Stimulated activated CD8-positive, alpha-beta memory T cell treated with anti-CD3 and anti-CD28 coated beads, Interleukin-7, amount 100 ng/mL, for 1 hour (primary cell): ENCODE measurements at places on chromosomes 2 and 18.

GRCh38 chr18:45049578-45050319, 369.1 kb downstream of the SETBP1 start:
- DNase-seq = no peak

DNA sequence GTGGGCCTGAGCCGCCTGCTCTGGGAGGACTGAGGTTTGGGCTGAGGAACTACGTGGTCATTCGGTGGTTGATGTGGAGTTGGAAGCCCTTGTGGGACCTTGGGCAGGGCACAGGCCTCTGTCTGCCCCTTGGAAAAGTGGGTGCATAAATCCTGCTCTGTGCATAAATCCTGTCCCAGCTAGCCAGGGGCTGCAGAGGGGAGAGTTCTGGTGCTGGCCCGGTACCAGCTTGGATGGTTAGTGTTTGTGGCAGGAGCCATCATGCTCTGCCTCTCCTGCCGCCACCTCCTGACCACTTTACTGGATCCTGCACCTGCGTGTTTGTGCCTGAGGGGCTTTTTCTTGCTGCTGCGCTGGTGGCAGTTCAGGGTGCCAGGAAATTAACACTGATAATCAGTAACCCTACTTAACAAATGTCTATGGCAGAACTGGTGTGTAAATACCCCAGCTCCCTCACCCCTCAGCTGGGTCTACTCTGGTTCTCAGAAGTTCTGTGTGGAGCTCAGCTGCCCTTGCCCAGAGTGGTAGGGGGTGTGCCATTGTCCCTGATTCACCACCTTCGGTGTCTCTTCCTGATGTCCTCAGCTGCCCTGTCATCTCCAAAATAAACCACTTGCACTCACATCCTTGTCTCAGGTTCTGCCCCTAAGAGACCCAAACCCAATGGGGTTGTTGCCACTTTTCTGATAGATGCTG, 156.8 kb downstream of the GLI2 start:
- DNase-seq = no peak

- DNase-seq = no peak
Measured at GRCh38 chr2:64192125-64192479, 47.9 kb upstream of the PELI1 start.

- no peak for DNase-seq
Measured at GRCh38 chr2:33008716-33009115, 62.0 kb downstream of the LTBP1 start.

GRCh38 chr2:206989311-206989710, 50.0 kb downstream of the CPO start:
- DNase-seq = no peak

GRCh38 chr2:30936977-30937376, 129.7 kb upstream of the CAPN13 start:
- DNase-seq = no peak

GRCh38 chr2:241815477-241816430, 6.8 kb downstream of the NEU4 start:
- DNase-seq = no peak

GRCh38 chr18:13455471-13455870, 236.9 kb downstream of the LDLRAD4 start:
- DNase-seq = no peak
